ENCODE measurements at places on chromosomes 7 and 10.

DNA sequence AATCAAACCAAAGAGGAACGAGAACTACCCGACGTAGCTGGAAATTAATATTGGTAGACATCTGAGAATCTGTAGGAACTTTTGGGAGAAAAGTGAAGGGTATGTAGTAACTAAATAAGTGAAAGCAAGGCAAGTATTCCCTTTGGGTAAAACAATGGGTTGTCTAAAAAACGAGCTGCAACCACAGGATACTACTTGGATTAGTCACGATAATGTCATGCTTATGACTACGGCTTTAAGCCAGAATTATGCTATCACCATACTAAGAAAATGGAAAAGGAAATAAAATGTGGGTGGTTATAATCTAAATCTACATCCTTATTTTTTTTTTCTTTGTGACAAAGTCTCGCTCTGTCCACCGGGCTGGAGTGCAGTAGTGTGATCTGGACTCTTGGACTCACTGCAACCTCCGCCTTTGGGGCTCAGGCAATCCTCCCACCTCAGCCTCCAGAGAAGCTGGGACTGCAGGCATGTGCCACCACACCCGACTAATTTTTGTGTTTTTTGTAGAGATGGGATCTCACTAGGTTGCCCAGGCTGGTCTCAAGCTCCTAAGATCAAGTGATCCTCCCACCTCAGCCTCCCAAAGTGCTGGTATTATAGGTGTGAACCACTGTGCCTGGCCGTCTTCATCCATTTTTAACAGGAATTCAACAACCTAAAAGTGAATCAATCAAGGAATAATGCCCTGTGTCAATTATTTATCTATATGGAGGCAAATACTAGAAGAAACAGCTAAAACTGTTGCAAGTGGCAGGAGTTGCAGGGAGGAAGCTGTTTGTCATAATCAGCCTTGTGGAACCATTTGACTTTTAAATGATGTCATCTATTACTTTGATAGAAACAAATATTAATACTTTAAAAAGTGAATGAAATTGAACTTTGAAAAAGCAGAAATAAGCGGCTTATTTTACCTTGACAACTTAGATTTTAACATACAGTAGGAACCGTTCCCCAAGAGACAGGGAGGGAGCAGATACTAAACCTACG is 189.3 kb downstream of the PRPF18 start:
- peak; percentile 91 for DNase-seq

DNA sequence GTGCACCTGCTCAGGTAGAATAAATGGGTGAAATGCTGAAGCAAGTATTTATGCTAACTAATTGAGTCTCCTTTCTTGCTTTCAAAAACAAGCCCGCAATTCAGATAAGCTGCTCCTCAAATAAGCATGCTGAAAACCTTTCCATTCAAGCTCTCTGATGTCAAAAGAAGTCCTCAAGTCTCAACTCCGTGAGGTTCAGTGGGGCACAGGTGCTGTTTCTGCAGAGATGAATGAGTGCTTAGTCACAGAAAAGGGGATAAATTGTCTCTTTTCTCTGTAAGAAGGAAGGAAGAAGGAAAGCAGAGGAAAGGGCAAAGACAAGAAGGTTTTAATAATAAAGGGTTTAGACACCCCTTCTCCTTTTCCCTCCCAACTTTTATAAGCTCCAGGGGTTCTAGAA is 229.8 kb upstream of the NPY start:
- no peak for DNase-seq

DNA sequence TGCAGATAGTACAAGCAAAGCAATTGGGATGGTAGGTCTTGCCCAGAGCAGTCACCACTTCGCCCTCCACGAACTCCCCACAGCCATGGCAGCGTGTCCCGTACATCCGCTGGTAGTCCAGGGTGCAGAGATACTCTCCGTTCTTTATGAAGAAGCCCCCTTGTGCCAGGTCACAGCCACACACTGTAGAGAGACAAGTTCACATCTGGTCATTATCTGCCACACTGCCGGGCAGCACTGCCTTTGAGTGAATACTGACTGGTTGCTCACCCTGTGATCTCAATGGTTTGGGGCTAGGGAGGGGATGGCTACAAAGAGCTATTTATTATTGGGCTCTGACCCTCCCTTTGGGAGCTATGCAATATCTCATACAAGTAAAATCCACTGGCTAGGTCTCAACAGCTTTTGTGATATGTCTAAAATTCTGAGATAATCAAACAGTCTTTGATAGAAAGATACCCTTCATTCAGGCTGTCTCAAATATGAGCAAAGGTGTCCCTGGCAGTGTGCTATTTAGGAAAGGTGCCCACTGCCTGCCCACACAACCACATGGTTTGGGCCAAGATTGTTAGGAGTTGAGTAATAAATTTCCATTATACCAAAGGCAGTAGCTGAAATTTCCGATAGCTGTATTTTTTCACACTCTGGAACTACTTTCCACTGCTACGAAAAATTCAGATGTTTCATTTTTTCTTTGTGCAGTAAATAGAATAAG is 82.5 kb downstream of the ABLIM1 start:
- DNase-seq, result no peak

- DNase-seq, result peak; percentile 92
Observed at GRCh38 chr7:91165006-91165845, 99.0 kb upstream of the FZD1 start.

- DNase-seq, result no peak
Observed at GRCh38 chr10:46296641-46297141, 9.9 kb downstream of the ANTXRL start.

DNA sequence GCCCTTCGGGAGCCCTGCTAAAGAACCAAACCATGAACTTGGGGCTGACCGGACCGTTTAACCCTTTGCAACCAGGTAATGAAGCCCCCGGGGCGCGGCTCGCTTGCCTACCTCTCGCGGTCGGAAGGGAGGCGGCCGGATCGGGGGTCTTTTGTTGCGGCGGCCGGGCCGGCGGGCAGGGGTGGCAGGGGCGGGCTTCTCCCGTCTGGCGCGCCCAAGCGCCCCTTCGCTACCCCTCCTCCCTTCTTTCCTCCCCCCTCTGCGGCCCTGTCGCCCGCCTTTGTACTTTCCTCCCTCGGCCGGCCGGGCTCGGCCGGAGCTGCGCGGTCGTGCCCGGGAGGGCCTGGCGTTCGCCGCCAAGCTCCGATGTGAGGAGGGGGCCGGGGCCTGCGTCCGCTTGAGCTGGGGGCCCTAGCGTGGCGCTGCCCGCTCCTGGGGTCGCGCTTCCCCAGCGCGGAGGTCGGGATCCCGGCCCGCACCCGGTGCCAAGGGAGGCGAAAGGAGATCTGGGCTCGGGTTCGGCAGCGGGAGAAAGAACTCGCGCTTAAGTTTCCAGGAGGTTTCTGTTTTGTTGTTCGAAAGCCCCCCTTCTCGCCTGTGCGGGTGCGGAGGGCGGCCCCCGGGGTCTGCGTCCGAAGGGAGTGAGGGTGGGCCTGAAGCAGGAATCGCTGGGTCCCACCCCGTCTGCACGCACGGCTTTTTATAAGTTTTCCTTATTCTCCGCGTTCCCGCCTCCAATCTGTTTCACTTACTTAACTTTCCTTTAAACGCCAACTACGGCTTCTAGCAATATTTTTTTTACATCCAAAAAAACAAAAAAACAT is 436.8 kb upstream of the GALNT17 start:
- DNase-seq, result no peak

GRCh38 chr7:130020434-130020833 is 30.7 kb downstream of the ZC3HC1 start:
- DNase-seq, result no peak

DNA sequence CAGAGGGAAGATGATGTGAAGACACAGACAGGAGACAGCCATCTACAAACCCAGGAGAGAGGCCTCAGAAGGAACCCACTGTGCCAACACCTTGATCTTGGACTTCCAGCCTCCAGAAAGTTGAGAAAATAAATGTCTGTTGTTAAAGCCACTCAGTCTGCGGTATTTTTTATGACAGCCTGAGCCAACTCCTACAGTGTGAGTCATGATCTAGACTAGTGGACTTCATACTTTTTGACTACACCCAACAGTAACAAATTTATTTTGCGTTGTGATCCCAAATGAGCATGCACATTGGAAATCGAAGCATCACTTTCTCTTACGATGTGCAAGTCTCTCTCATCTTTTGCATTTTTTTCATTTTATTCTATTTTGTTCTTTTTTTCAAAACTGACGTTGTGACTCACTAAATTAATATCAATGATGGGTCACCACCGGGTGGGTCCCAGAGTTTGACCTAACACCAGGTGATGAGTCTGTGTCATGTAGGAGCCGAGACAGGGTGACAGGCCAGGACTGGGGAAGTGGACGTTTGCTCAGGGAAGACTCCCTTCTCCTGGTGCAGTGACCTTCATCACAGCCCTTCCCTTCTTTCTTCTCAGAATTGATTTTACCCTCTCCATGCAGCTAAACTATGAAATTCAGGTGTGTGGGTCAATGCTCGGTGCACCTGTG is 28.9 kb downstream of the PHYH start:
- peak; percentile 53 for DNase-seq

GRCh38 chr10:97676770-97677581 is 10.1 kb downstream of the AVPI1 start:
- peak; percentile 63 for DNase-seq

- peak; percentile 68 for DNase-seq
Observed at GRCh38 chr10:15439341-15439842, 68.3 kb upstream of the FAM171A1 start.

GRCh38 chr10:19730907-19731217 is 85.4 kb upstream of the PLXDC2 start:
- DNase-seq, result peak; percentile 43

- DNase-seq, result no peak
Observed at GRCh38 chr10:119448628-119449584, 93.6 kb downstream of the RGS10 start.

GRCh38 chr7:44748045-44748947 is at the start of gene ZMIZ2:
Gene ZMIZ2 (plus strand): TSS chr7:44748847. CDS start chr7:44756250, 7,403 bp downstream.
- DNase-seq, result peak; percentile 78

DNA sequence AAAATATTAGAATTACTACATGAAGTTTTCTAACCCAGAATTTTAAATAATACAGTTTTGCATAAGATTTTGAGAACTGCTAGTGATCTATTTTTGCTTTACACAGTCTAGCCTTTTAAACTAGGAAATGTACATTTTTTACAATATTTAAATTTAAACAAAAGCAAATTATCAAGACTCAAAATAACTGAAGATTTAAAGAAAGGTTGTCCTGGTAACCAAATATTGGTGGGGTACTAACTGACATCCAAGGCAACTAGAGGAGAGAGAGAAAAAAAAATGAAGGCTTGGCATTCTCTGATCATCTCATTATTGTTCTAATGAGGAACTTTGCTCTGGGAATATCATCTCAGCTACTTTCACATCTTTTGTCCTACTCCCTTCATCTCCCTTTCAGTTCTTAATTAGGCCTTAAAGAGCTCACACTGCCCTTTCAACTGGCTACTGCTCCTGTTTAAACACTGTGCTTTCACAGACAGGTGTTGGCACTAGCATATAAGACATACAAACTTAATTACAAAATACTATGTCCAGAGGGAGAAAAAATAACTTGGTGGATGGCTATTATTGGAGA is 33.7 kb downstream of the RAB11FIP2 start:
- no peak for DNase-seq

DNA sequence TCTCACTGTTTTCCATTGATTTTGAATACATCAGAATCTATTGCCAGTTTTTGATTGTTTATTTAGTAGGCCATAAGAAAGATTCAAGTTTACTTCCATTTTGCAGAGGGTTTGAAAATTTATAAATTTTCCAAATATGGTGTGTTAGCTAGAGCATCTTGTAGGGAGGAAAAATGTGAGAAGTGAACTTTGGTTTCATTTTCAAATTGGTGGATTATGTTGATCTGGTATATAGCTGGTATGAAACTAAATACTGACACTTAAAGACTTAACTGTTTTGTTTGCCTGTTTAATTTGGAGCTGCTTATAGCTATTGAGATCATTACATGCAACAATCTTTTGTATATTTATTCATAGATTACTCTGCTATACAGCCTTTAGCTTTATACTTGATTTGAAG is 108.1 kb downstream of the ADAM22 start:
- no peak for DNase-seq

GRCh38 chr7:71480791-71481190 is 348.8 kb downstream of the GALNT17 start:
- DNase-seq, result no peak

DNA sequence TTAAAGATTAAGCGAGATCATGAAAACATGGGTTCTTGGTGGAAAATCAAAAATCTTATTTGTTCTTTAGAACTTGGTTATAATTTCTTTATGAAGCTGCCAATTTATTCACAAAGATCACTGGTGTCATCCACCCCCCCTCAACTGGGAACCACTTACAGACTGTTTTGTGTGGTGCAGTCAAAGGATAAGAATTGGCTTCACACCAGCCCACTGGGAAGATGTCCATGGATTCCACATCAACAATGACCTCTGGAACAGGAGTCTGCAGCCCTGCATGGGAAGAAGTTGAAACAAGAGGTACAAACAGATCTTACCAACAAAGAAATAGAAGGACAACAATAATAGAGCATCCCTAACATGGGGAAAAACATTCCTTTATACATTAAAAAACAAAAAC is 205.2 kb downstream of the SFMBT2 start:
- DNase-seq, result no peak

- no peak for DNase-seq
Observed at GRCh38 chr7:113892818-113893217, 26.0 kb downstream of the PPP1R3A start.

GRCh38 chr10:17316488-17317170 is 88.6 kb downstream of the VIM start:
- no peak for DNase-seq

GRCh38 chr10:133565441-133566294 is at the start of gene SYCE1:
Gene SYCE1 (minus strand): TSS chr10:133565583. CDS start chr10:133565529, 54 bp downstream.
- DNase-seq, result peak; percentile 53

DNA sequence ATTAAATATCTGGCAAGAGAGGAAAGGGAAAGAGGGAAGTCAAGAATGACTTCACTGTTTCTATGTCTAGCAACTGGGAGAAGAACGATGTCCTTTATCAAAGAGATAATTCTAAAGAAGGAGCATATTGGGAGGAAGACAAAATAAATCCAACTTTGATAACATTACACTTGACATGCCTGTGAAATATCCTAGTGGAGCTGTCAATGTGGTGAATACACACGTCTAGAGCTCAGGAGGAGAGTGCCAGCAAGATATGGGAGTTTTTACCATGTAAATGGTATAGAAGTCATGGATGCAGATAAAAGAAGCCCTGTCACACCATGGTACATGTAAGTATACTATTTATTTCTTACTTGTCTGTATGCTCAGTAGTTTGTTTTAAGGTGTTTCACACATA is 356.7 kb downstream of the HPSE2 start:
- no peak for DNase-seq

DNA sequence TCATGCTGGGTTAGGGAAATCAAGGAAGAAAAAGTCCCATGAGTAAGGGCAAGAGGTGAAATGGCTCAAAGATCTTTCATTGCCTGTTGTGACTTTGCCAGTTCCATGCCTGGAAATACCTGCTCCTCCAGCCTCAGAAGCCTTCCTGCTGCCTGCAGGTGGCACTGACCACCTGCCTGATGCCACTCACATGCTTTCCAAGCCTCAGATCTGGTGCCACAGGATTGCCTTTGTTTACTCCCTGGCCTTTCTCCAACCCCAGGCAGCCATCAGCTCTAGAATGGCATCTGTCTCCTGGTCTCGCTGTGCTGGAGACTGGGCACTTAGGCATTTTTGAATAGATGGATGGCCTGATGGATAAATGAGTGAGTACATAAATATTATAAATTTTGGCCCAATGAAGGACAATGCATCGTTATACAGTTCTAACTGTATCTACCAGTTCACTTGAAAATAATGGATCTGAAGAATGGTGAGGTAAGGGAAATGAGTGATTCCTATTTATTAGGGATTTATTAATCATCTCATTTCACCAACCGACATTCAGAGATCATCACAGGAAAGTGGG is 657.2 kb downstream of the INHBA start:
- DNase-seq, result no peak
